ENCODE measurements at places on chromosomes 7 and 10.

- DNase-seq: no peak
These were observed 18.7 kb downstream of the SLC25A13 start for GRCh38 chr7:96303105-96303685.

GRCh38 chr10:72812753-72813430 is 80.6 kb upstream of the OIT3 start:
- peak; percentile 80 for DNase-seq

GRCh38 chr10:118804262-118804773 is 49.5 kb upstream of the CACUL1 start:
- DNase-seq: no peak

DNA sequence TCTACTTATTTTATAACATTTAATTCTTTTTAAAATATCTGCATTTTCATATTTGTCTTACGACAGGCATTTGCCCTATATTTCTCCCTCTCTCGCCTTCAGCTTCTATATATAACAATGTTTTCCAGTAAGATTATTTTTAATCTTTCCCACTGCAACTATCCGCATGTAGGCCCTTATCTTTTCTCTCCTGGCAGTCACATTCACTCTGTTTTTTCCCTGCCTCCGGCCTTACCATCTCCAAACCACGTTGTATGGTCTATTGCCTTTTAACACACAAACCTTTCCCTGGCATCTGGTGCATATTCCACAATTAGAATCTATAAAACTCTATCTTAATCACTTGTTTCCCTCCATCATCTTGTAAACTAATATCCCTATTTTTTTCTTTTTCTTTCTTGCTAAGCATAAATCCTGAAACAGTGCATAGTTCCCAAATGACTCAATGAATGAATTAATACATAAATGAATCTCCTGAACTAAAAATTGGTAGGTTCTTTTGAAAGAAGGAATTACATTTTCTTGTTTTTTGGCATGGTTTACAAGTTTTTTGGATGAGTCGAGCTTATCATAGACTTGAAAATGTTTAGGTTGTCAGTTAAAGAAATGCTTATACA is 173.2 kb downstream of the SEMA3A start:
- no peak for DNase-seq

DNA sequence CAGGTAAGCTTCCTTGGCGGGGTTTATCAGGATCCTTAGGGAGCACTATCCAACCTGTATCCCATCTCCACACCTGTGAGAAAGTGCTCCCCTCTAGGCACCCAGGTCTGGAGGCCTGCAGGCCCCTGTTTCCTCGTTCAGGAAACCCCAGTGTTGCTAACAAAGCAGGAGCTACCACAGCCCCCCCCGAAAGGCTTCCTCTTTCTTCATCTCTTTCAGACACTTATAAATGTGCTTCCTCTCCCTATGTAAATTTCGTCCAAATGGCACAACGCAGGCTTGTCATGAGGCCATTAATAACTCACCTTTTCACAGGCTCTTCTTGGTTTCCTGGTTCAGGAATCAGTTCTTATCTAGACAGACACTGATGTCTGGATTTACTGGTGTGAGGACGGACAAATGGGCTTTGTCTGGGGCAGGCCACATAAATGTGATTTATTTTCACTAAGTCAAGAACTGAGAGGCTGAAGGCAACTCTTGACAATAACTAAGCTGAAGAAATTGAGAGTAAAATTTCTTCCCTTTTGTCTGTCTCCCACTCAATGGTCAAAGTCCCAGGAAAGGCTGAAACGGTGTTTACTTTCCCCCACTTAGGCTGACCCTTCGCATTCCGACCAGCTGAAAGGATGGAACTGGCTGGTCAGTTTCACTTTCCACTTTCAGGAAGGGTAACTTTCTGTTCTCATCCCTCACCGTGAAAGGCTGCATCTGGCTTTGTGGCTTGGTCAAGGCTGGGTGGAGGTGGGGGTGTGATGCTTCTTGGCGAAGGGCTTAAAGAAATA is 46.8 kb downstream of the PIK3AP1 start:
- peak; percentile 88 for DNase-seq

DNA sequence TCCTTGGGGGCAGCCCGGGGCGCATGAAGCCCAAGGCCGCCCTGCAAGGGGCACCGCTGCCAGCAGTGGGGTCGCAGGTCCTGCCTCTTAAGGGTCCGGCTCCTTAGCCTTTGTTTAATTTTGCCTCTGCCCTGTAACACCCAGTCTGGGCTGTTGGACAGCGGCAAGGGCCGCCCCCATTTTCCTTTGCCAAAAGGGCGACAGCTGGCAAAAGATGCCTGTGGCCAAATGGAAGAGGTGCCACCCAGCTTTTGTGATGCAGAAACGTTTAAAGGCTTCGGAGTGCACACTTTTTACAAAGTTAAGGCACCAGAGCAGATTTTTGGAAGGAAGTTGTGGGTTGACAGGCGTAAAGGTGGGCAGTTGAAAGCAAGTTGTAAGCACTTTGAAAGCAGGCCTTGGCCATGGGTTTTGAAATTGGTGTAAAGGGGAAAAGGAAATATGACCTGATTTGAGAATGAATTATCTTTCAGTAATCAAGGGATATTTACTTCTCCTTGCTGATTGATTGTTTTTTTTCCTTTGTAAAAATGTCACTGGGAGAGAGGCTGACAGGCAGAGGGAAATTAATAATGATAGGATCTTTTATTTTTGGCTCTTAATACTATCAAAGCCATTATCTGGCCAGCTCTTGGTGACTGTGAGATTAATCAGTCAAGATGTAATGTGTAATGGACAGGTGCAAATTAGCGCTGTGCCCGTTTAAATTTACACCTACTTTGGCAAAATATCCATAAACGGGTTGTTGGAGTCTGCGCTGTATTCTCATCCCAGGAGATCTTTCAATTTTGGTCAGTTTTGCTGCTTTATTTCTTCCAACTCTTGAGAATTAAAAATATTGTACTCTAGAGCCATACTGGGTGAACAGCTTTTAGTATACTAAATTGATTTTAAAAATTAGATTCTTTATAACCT is 1.2 kb downstream of the CASD1 start:
- DNase-seq: peak; percentile 44

- no peak for DNase-seq
These were observed 4.5 kb downstream of the ADIRF start for GRCh38 chr10:86972613-86973380.

- DNase-seq: no peak
These were observed 112.2 kb downstream of the CLEC2L start for GRCh38 chr7:139635526-139636302.

DNA sequence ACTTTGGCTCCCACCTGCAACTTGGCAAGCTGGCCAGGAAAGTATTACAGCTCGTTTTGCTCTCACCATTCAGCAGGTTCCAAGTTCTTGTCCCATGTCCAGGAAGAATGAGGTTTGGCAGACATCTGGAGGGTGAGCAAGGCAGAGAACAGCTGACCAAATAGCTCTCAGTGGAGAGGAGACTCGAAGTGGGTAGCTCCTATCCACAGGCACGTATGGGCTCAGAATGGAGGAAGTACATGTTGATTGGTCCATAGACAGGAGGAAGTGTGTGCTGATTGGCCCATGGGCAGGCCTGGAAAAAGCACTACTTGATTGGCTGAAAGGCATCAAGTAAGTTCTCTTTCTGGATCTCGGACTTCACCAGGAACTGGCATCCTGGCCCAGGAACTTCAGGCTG is 3.0 kb upstream of the NCAPG2 start:
- no peak for DNase-seq

GRCh38 chr7:7768977-7769709 is 50.7 kb upstream of the RPA3 start:
- DNase-seq: no peak

DNA sequence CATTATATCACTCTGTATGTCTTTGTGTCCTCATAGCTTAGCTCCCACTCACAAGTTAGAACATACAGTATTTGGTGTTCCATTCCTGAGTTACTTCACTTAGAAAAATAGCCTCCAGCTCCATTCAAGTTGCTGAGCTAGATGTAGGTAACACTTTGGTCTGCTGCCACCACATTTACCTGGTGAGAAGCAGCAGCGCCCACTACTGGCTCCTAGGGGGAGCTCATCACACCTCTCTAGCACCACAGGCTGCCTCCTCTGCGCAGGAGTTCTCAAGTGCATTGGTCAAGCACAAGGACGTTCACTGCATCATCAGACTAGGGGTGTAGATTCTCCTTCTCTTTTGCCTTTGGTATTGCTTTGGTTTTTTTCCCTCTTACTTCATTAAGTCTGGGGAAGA is 530.9 kb upstream of the AUTS2 start:
- DNase-seq: peak; percentile 39

DNA sequence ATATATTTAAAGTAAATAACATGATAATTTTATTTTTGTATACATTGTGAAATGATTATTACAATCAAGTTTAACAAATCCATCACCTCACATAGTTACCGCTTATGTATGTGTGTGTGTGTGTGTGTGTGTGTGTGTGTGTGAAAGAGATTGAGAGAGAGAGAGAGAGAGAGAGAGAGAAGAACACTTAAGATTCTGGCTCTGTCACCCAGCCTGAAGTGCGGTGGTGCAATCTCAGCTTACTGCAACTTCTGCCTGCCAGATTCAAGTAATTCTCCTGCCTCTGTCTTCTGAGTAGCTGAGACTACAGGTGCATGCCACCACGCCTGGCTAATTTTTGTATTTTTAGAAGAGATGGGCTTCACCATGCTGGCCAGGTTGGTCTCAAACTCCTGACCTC is 17.8 kb downstream of the LYZL1 start:
- DNase-seq: no peak

GRCh38 chr10:30940256-30940655 is 91.4 kb downstream of the ZNF438 start:
- DNase-seq: no peak

DNA sequence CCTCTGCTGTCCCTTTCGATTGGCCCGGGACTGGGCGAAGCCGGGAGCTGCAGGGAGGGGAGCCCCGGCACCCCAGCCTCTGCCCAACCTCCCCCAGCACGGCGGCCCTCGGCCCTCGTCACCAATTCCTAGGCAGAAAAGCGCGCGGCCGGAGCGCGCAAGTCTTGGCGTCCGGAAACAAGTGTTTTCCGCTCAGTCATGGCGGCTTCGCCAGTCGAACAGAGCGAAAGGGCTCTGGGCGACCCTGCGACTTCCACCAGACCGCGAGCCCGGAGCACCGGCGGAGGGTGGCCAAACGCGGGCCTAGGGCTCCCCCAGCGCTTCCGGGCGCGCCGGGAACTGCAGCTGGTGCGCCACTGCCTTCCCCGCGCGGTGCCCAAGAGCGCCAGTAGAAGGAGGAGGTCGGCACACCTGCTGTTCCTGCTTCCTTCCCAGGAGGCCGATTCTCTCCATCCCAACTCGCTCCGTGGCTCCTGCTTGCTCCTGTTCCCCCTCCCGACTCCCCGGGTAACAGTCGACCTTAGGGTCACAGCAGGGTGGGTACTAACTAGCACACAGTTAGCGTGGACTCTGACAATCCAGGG is 729.9 kb downstream of the ZWINT start:
- DNase-seq: peak; percentile 73

- no peak for DNase-seq
These were observed 38.0 kb downstream of the ZNRF2 start for GRCh38 chr7:30322271-30323005.

DNA sequence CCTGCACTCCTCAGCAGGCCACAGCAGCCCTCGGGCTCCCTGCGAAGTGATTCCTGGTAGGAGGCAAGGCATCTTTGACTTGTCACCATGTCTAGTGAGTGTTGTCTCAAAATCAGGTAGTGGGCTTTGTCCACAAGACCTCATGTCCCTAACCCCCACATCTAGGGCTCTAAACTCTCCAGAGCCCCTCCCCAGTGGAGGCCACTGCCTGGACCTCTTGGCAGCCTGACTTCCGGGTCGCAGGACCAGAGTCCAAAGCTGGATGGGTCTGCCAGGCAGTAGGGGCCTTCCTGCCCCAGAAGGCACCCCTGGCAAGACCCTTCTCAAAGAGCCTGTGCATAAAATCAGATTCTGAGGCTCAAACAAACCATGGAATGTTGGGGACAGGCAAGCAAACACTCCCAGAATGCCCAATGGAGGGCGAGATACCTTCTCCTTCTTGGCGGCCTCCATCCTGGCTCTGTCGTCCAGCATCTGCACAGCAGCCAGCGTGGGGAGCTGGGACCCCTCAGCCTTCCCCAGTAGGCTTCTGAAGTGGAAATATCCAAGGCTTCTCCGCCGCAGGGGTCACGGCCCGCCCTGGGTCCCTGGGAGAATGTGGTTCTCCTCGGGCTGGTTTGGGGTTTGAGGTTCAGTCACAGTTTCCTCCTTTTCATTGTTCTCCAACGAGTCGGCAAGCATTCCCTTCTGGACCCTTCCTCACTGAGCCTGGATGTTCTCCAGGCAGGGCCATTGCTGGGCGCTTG is 586 bp downstream of the GCK start:
- DNase-seq: no peak

DNA sequence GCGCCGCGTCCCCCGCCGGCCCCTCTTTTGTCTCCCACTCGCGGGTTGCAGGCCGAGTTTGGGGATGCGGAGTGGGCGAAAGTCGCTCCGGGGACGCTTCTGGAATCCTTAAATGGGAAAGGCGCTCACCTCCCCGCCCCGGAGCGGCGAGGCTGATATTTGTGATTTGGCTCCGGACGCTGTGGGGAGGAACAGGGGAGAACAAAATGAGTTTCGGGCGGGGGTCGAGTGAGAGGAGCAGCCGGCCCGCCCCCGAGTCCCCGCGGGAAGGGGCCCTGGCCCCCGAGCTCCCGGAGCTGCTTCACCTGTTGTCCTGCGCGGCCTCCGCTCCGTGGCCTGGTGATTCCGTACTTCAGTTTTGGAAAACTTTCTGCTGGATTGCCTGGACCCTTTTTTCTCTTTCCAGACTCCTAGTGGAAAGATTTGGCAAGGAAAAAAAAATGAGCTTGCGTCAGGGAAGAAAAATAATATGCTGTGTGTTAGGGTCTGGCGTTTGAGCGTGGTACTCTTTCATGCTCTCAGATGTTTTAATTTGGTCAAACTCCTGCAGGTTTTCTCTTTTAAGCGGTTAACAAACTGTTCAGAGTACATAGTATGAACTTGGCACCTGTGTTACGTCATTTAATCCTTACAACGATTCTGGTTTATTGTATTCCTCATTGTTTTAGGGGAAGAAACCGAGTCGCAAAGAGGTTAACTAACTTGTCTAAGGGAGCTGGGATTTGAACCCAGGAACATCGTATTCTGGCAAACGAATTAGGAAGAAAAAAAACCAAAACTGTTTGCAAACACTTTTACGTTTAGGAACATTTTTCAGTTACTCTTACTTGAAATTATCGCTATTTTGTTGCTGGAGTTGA is 924 bp downstream of the BMPR1A start:
- peak; percentile 54 for DNase-seq

Data from kidney tubule cell (primary cell).